ENCODE measurements at places on chromosomes 11 and 22.

- DNase-seq = no peak
Observed at GRCh38 chr11:107743191-107743590, 31.3 kb upstream of the SLN start.

DNA sequence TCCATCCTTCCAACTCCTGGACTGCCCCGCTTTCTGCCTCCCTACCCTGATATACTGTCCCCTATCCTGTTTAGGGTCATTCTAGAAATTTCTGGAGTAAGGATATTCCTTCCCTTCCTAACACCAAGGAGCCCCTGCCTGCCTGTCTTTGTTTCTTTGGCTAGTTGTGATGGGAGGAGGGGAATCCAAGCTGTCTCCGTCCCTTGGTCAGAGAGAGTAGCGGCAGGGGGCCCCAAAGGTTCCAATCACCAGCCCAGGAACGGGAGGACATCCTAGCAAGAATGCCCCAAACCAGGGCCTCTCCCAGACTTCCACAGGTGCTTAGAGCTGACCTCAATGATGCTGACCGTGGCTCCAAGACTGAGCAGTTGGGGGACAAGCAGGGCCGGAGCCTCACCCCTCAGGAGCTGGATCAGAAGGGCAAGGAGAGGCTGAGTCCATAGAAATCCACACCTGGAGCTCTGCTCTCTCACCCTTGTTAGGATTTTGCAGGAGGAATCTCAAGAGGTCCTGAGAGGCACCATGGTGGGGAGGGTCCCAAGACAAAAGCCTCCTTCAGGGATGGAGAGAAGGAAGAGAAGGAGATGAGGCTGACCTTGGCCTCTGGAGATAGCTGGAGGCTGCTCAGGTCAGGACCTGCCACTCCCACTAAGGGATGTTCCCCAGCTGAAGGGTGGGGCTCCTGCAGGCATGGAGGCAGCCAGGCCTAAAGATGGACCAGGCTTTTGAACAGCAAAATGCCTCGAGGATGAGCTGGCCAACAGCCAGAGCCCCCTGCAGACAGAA, 13.6 kb downstream of the SLC22A12 start:
- DNase-seq = no peak

DNA sequence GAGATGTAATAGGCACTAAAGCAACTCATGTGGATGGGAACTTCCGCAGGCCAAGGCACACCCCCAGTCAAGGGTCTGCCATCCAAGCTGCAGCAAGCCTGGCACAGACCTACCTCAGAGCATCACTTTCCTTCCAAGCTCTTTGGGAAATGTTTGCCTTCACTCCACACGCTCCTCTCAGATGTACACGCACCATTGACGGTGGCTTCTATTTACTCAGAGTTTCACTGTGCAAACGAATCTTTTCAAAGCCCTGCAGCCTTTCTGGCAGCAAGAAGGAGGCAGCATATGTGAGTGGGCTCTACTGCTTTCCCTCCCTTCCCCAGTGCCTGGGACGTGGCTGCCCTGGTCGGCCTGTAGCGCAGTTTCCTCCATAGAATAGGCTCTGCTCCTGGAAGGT, 60.9 kb upstream of the USP47 start:
- no peak for DNase-seq

DNA sequence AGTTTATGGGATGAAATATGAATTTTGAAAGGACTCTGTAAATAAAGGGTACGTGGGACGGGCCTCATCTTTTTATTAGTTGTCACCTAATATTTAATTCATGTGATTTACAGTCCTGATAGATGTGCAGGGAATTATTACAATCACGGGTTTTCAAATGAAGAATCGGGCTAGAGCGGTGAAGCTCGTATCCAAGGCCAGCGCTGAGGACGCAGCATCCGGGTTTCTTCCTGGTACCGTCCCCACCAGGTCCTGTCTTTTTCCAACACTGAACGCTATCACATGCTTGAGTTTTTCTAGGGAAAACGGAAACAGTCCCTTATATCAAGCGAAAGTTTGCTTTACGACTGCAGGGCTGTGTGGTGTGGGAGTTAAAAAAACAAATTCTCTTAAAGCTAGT, 787 bp downstream of the SMDT1 start:
- no peak for DNase-seq

DNA sequence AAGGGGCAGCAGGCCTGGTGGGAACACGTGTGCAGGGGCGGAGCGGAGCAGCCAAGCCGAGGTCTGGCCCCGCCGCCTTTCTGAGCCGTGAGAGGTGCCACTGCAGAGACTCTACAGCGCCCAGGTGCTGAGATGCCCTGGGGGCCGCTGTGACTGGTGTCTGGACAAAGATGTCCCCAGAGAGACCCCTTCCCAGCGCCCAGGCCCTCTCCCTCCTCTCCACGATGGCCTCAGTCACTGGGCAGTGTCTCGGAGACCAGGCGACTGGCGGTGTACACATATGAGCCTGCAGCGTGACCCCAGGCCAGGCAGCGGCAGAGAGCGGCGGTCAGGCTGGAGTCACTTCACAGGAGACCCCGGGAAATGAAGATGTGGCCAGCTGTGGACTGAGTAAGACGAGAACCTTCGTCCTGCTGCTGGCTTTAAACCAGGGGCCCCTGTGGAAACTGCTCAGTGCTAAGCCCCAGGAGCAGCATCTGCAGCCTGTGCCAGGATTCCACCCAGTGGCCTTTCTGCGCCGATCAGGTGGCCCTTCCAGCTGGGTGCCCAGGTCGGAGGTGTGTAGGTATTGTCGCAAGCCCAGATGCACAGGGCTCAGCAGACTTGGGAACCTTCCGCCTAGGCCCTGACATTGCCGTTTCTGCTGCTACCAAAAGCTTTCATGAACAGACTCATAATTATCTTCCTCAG, 34.7 kb downstream of the MOB2 start:
- DNase-seq = no peak

- DNase-seq = no peak
Observed at GRCh38 chr11:65113361-65113756, 1.7 kb downstream of the TM7SF2 start.

GRCh38 chr22:49514641-49515040, 313.0 kb downstream of the BRD1 start:
- DNase-seq = no peak

DNA sequence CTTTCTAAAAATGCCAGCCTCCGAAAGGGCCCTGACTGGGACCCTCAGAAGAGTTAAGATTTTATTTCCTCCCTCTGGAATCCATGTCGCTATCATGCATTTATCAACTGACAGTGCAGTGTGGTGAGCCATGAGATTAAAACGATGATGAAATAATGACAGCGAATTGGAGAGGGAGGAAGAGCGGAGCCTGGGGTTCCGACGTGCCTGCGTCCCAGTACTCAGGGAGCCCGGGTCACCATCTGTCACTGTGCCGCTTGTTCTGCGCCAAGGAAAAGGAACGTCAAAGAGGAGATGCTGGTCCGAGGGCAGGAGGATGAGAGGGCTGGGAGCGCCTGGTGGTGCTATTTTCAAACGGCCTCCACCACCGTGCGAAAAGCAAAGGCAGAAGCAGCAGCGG, 46.2 kb downstream of the MACROD1 start:
- DNase-seq = no peak

DNA sequence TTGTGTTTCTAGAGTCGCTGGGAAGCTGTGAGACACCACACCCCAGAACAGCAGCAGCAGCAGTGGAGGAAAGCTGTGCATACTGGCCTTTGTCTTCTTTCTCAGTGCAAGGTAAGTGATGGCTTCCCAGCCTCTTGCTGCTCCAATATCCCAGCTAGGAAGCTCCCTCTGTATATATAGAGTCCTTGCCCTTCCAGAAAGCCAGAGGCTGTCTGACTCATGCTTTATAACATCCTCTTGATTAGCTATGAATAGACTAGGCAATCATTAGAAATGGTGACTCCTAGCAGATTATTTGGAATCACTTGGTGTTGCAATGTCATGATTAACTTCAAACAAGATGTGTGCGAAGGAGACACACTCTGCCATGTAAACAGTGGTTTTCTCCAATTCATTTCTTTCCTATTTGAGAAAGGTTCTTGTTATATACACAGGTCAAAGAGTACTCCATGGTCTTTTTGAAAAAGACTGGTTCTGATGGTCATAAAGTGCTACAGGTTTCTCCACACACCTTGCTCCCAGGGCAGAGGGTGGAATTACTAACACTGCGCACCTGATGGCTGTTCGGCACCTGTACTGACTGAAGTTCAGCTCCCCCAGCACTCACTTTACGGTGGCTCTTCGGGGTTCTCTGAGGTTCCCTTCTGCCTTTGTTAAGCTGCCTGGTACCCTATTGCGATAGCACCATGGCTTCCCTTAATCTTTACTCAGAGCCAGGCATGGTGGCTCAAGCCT, at the start of gene MMP1:
Gene MMP1 (minus strand): TSS at position 149 of the 735 bp plus-strand sequence. CDS start 68 bp downstream, at position 81.
- DNase-seq = no peak

Data from NCI-H2081 treated with DMSO at 0.1 percent for 48 hours (cell line).